ENCODE measurements at places on chromosomes 3 and 15.
A peak's percentile ranks its signal among the peaks of the same experiment; 100 is the strongest.

DNA sequence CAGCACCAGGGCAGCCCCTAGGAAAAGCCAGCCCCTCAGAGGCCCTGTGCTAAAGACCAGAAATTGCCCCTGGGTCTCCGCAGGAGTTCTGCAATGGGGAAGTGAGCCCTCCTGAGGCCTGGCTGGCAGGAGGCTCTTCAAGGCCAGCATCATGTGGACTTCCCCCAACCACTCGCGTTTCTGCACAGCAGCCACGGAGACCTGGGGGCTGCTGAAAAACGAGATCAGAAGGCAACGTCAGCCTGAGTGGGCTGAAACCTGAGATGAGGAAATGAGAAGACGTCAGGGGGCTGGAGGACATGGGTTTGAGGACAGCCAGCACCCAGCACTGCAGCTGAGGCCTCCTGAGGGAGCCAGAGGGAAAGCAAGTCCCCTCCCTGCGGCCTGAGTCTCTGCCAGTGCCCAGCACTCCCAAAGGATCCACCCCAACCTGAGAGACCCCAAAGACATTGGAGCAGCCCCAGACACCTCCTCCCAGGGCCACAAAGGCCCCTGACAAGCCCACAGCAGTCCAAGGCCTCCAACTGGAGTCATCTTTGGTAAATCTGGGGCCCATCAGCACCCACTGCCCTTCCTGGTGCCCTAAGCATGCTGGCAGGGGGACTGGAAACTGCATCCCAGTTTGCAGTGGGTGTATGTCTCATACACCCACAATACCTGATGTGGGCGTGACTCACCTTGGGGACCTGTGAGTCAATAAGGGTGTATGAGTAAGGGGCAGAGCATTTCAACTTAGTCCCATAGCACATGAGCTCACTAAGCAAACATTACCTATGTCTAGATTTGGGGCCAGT lies 29.2 kb upstream of the CYP11A1 start:
- peak; percentile 93 for DNase-seq

- no peak for DNase-seq
Observed at GRCh38 chr3:31802981-31803740, 177.9 kb downstream of the OSBPL10 start.

GRCh38 chr3:43691120-43691995 lies 620 bp downstream of the ABHD5 start:
- DNase-seq: peak; percentile 41

DNA sequence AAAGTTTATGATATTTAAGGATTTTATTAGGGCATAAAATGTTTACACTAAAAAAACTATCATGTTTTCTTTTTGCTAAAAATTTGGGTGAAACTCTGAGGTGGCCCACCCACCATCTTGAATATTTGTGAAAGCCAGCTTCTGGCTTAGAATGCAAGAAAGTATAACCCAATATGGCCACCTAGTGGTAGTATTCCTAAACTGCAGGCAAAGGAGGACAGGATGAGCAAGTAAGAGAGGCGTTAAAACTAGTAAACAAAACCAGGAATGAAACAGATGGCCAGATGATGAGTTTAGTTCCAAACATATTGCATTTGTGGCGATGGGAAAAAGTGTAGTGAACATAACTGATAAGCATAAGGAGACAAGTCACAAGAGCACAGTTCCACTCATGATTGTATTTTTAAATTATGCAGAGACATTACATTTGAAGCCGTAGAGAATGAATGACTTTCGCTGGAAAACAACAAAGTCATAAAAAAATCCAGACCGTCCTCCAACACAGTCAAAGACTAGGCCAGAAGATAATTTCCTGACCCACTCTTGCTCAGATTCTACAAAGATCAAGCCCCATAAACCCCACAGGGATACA lies 103.3 kb upstream of the PRTG start:
- peak; percentile 29 for DNase-seq

- no peak for DNase-seq
Observed at GRCh38 chr15:89106200-89106599, 17.9 kb downstream of the ABHD2 start.

DNA sequence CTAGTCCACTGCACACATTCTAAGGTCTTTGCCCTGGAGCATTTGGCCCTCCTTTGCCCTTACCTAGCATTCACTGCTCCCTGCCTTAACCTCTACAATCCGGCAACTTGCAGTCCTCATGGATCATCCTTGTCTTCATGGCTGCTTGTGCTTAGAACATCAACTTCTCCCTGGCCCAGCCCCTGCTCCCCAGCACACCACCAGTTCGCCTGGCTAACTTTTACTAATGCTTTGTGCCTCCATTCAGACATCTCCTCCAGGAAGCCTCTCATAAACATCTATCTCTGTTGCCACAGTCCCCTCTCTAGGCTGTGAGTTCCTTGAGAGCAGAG lies 57.1 kb downstream of the AAGAB start:
- no peak for DNase-seq

DNA sequence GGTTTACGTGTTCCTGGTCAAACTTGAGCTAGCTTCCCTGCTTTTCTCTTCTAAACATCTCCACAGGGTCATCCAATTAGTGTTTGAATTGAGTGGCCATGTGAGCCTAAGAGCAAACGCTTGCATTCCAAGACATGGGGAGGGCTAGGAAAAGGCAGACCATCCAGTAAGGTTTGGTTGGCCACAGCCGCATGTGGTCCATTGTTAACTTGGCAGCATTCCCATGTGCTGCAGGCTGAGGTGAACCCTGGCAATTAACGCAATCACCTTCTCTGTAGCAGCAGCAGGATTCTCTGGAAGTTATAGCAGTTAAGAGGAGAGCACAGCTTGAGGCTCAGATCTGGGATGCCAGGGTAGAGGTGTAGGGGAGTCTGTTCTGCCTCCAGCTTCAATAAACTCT lies 502.2 kb upstream of the LMCD1 start:
- no peak for DNase-seq

DNA sequence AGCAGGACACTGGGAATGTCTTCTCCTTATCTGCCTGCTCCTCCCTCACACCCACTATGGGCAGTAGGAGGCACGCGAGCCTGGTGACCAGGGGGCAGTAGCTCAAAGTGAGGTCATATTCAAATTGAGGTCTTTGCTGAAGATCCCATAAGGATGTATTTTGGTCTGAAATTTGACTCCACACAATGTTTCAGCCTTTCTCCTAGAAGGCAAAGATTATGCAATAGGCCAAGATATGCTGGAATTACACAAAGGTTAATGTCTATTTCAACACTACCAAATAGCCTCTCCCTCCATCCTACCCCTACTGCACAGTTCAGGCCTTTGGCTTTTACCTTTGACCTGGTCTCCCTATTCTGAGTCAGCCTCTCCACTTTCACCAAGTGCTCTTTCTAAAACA lies 203.0 kb downstream of the TIGIT start:
- DNase-seq: peak; percentile 22

DNA sequence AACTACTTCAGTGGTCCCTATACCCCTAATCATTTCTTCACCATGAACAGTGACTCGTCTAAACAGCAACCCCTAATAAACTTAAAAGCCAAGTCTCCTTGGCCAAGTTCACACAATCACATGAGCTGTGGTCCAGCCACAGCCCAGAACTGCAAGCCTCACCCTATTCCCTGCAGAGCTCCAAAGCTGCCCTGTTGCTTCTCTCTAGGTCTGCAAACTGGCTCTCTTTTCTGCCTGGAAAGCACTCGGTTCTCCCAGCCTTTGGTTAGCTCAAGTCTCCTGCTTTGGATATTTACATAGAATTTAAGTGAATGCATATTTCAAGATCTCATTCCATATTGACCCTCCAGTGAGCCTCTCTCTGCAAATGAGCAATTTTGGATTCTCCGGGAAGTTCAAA lies 107.0 kb downstream of the TOP2B start:
- DNase-seq: no peak

GRCh38 chr3:135878501-135878900 lies 87.0 kb upstream of the PPP2R3A start:
- DNase-seq: no peak

GRCh38 chr3:186440891-186441290 lies 78.9 kb upstream of the DGKG start:
- DNase-seq: no peak

GRCh38 chr3:176554264-176554663 lies 643.0 kb downstream of the TBL1XR1 start:
- DNase-seq: no peak

DNA sequence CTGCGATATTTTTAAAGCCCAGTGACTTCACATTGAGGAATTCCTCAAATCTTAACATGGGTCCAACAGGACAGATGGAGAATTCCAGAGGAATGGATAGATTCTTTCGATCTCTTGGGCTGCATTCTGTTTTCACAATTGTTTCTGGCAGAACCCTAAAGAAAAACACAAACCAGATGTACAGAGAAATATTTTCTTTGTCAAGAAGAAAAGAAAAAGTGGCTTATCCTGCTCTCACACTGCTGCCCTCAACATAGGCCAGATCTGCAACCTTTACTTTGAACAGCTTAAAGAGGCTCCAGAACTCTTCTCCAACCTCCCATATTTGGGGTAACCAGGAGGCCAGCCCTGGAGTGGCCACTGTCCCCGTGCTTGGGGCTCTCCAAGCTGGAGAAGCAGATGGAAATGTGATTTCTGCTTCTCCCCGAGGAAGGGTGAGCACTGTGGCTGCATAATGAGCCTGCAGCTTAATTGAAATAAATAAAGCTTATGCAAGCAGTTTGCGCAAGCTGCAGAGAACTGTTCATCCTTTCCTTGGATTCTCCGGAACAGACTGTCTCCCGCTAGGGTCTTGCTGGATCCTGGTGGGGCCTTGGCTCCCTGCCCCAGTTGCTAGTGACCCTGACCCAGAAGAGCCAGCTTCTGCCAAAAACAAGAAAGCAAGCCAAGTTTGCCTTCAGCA lies 453.2 kb upstream of the PROK2 start:
- no peak for DNase-seq

DNA sequence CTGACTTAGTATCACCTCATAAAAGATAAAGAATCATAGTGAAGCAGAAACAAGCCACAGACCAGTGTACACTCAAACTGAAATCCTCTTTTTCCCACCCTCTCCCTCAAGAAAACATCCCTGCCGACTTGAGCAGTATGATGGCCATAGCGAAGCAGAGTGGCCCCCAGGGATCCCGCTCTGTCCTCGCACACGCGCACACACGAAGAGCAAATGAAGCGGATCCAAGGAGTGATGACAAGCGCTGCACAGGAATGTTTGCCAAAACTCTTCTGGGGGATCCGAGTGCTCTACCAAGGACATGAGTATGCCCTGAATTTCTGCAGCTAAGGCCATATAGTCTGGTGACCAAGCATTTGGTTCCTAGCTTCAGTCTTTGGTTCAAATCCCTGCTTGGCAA lies 134.5 kb upstream of the C2CD4B start:
- DNase-seq: no peak

DNA sequence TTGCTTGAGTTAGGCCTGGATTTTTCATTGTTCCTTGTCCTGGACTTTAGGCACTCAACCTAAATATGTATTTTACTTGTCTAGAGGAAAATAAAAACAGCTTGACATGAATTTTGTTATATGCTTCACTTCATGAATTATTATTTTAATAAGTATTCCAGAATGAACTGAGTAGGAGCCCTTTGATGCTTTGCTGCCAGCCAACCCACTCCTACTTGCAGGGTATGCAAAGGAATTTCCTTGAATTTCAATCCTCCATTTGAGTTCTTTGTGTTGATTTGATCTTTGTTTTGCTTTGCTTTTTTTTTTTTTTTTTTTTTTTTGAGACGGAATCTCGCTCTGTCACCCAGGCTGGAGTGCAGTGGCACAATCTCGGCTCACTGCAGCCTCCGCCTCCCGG lies 11.6 kb downstream of the ARL6IP5 start:
- no peak for DNase-seq

GRCh38 chr3:54533856-54534255 lies 394.0 kb downstream of the LRTM1 start:
- no peak for DNase-seq

DNA sequence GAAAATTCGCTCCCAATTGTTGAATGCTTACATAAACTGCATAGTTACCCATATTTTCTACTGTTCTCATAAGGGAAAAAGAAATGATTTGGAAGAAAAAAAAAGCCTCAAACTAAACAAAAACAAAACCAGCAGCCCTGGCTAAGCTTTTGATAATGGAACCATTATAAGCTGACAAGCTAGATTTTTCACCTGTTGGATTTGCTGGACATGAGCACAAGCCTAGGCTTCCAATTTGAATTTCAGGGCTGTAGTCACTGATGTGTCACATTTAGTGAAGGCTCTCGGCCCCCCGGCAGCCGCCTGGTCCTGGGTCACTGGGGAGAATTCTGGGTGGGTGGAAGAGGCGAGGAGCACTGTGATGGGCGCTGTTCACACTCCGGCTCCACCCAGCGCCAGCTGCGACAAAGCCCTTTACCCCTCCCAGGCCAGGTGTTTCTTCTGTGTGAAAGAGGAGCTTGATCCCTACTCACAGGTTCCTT lies 4.6 kb downstream of the FBXL22 start:
- DNase-seq: no peak

- no peak for DNase-seq
Observed at GRCh38 chr3:28125342-28125741, 116.1 kb upstream of the CMC1 start.

DNA sequence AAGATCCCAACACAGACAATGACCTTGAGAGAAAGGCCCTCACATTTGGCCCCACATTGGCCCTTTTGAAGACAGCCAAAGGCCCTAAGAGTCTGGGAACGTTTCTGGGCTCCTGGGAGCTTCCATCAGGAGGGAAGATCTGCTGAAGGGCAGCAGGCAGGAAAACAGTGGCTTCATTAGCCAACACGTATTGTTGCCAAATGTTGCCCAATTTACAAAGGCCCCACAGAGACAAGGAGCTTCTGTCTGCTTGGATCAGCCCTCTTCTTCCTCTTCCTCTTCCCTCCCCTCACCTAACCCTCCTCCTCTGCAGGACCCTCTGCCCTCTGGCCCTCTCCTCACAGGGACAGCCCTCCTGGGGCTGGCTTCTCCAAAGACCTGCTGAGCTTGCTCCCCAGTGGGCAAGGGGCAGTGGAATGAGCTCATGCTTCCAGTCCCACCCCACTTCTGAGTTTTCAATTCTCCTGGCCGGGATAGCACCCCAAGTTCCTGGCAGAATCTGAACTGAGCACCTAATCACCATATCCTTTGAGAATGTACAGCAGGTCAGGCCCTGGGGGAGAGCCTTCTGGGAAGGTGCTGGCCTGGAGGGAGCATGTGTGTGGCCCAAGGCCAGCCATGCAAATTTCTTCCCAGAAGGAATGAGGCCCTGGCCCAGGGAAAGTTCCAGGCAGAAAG lies 5.1 kb upstream of the LTF start:
- no peak for DNase-seq

- no peak for DNase-seq
Observed at GRCh38 chr3:179016979-179017670, 54.5 kb downstream of the ZMAT3 start.

- DNase-seq: no peak
Observed at GRCh38 chr3:111159391-111159790, 87.8 kb downstream of the NECTIN3 start.

DNA sequence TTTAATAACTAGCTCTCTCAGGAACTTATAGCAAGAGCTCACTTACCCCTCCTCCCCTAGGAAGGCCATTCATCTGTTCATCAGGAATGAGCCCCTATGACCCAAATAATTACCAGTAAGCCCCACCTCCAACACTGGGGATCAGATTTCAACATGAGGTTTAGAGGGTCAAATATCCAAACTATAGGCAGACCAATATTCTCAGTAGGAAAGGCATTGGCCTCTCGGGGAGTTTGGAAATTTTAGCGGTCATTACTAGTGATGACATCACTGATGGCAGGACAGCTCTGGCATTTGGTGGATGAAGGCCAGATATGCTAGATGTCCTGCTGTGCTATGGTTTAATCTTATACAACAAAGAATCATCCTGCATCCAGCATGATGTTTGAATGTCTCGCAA lies 15.2 kb upstream of the CD47 start:
- DNase-seq: peak; percentile 82

- DNase-seq: no peak
Observed at GRCh38 chr3:193831495-193832455, 238.8 kb downstream of the OPA1 start.

All from HS-27A (cell line).